ENCODE measurements at places on chromosomes 3 and 15. TPM values are rescaled to one million over a fixed set of nuclear protein-coding genes. Genes with fewer than 3 reads are reported as not detected.

- DNase-seq = no peak
Measured at GRCh38 chr15:68687136-68687735, 108.4 kb downstream of the CORO2B start.

- DNase-seq = no peak
Measured at GRCh38 chr3:47701388-47701787, 80.3 kb downstream of the SMARCC1 start.

- no peak for DNase-seq
Measured at GRCh38 chr15:29420188-29420587, 150.6 kb upstream of the NSMCE3 start.

Gene C2CD4B
- total RNA-seq = 142 TPM

Gene LRRC34
- 3.4 TPM for total RNA-seq

Gene DGKG
- total RNA-seq = 16.2 TPM

Data from body of pancreas (tissue), 4 donors.